ENCODE measurements at places on chromosomes 2 and 18.

DNA sequence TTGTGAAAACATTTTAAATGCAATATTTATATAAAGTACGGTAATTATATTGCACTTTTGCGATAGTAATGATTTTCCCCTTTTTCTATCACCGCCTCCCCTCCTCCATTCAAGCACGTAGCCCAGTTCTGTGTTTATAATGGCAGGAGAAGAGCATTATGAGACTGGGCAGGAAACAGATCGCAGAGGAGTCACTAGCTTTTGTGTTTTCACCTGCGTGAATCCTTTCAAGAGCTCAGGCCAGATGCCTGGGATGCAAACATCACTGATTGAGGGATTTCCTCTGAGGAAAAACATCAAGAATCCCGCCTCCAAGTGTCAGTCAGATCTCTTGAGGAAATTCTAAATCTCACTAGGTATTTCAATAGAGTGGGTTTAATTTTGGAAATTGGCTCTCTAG is 178.4 kb upstream of the FN1 start:
- DNase-seq = no peak

DNA sequence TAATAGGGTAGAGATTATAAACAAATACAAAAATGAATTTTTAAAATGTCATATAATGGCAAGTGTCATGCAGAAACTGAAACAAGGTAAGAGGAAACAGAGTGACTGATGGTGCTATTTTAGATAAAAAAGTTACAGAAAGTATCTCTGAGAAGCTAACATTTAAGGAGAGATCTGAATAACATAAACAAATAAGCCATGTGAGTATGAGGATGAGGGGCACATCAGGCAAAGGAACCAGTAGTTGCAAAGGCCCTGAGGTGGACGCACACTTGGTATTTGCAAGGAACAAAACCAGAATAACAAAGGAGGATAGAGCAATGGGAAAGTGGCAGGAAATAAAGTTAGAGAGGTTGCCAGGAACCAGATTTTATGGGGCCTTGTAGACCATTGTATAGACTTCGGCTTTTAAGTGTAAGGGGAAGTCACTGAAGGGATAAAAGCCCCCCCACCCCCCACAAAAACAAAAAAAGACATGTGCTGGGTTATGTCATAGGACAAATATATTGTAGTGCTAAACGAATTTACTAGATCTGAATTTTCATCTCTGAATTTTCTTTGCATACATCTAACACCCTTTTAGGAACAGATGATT is 159.2 kb downstream of the DTNB start:
- DNase-seq = no peak

DNA sequence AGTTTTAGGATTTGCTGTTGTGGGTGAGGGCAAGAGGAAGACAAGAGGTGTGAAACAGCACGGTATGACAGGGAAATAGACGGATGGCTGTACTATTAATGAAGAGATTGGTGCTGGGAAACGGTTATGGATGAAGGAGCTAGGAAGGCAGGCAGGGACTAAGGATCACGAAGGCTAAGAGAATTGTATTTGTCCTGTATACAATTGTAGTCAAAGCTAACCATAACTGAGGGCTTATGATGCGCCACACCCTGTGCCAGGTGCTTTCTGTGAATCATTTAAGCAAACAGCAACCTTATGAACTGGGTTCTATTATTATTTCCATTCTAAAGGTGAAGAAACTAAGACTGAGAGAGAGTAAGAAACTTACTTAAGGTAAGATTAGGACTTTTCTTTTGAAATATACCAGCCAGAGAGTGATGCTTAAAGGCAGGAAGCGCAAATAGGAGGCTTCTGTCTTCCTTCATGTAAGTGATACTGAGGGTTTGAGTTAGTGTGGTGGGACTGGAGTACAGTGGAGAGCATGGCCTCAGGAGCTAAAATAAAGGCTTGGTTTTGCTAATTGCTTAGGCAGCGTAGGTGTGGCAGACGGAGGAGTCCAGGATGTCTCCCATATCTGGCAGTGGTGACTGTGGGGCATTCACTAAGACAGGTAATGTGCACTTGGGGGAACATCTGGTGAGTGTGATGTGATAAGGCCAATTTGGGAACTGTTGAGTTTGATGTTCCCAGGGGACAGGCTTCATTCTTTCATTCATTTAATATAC is 85.8 kb downstream of the PLEKHM3 start:
- DNase-seq = no peak

DNA sequence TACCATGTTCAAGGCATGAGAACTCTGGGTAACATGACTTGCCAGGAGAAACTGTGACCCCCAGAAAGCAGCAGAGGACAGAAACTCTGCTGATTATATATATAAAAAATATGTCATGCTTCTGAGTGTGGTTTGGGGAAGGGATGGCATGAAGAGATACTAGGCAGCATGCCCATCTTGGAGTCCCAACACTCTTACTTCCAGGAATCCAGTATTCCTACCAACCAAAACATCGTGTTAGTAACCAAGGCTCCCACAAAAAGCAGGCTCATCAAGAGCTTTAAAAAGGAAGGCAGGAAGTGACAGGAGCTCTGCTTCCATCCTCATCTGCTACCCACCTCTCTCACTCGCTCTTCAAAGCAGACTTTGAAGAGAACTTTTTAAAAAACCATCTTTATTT is 31.6 kb upstream of the TWIST2 start:
- no peak for DNase-seq

DNA sequence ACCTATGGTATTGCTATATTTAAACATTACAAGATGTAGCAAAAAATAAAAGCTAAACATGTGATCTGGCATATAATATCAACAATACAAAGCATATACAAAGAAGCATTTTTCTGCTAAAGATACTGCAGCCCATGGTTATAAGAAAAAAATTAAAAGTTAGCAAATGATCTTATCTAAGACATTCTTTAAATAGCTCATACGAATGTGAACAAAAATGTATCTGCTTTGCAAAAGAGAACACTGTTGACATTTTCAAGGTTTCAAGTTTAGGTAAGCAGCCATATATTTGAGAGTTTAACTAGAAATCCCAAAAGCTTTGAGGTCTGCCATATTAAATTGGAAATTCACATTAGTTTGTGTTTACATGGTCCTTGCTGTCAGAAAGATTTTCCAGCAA is 301.0 kb upstream of the SLC39A10 start:
- no peak for DNase-seq

DNA sequence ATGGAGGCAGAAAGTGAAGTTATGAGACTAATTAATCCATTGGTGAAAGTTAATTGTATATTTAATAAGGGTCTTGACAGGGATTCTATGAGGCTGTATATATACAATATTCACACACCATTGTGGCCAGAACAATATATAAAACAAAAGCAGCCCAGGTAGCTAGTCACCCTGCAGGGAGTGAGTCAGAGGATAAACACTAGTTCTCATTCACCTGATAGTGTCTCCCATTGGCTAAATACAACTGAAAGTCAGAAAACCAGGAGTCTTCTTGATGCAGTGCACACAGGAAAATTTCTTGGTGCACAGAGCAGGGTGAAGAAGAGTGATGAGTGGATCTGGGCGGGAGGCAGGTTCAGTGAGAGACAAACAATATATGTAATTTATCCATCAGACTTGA is 465.2 kb downstream of the ERBB4 start:
- no peak for DNase-seq

DNA sequence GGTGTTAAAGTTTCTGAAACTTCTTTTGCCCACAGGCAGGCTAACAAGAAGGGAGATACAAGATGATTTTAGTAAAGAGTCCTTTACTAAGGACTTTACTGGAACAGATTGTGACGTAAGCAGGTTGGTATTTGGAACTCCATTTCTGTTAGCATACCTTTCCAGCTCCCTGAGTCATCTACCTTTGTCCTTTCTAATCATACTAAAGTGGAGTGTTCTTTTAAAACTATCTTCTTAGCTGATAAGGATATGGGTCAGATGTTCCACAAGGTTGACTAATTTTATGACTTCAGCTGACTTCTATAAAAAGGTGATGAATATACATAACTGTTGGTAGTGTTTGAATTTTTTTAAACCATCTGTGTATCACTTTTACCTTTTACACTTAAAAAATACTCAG is 21.1 kb downstream of the UGP2 start:
- DNase-seq = no peak

DNA sequence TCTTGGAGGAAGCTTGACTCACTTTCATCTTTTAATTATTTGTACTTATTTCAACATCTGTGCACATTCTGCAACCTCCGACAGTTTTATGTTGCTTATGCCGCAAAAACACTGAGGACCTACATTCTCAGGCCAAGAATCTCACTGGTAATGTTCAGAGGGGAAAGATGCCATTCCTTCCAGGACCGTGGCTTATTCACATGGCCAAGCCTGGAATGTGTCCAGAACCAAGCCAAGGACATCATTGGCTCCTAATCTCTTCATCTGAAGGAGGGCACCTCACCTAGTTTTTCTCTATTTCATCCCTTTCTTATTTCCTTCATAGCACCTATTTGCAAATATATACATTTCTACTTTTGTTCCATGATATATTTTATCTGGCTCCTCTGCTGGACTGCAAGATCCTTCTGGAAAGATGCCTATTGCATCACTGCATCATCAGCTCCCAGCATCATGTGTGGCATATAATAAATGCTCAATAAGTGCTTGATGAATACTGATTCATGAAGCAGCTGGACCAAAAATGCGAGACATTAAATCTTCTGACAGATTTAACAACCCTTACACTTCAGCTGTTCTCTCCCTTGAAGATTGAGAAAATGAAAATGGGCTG is 377.1 kb downstream of the TNS1 start:
- DNase-seq = no peak

Measured in stimulated activated CD8-positive, alpha-beta memory T cell treated with anti-CD3 and anti-CD28 coated beads, Interleukin-2, amount 100 ng/mL, for 48 hours (primary cell).